ENCODE measurements at places on chromosomes 7 and 10. TPM values are rescaled to one million over a fixed set of nuclear protein-coding genes. Genes with fewer than 3 reads are reported as not detected.

The APBB1IP gene
- total RNA-seq = not detected

The NKX2-3 gene
- not detected for total RNA-seq

The VPS41 gene
- 115 TPM for total RNA-seq

The DYNC1I1 gene
- total RNA-seq = 3.5 TPM

The RAB11FIP2 gene
- 13.9 TPM for total RNA-seq

The DNA2 gene
- 6.9 TPM for total RNA-seq

The WDFY4 gene
- under 0.01 TPM for total RNA-seq

The GRID1 gene
- total RNA-seq = not detected

The EFCAB10 gene
- total RNA-seq = not detected

The MNX1 gene
- not detected for total RNA-seq

The PRPS1L1 gene
- total RNA-seq = 0.13 TPM

The MYO3A gene
- not detected for total RNA-seq

The ELAPOR2 gene
- total RNA-seq = 3.3 TPM
